ENCODE measurements at places on chromosomes 6 and 20.

GRCh38 chr6:44233567-44234100, 10.2 kb downstream of the SLC29A1 start:
- DNase-seq, result no peak

- no peak for DNase-seq
Measured at GRCh38 chr6:124694139-124694705, 268.0 kb upstream of the RNF217 start.

DNA sequence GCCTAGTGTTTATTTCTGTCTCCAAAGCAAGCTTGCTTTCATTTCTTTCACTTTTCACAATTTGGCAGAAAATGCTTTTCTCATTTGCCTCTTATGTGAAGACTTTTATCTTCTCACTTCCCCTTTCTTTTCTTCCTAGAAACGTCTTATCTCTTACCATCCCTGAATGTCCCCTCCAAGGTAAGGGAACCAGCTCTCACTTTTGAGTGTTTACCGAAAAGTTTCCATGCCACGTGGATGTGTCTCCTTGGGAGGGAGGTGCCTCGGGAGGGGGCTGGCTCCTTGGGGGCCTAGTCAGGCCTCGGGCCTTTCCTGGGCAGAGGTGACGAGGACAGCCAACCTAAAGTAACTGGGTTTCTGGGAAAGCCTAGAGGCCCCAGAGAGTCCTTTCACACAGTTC, 127.4 kb downstream of the CD24 start:
- peak; percentile 49 for DNase-seq

- peak; percentile 73 for DNase-seq
Measured at GRCh38 chr20:46552460-46553420, 2.3 kb upstream of the OCSTAMP start.

DNA sequence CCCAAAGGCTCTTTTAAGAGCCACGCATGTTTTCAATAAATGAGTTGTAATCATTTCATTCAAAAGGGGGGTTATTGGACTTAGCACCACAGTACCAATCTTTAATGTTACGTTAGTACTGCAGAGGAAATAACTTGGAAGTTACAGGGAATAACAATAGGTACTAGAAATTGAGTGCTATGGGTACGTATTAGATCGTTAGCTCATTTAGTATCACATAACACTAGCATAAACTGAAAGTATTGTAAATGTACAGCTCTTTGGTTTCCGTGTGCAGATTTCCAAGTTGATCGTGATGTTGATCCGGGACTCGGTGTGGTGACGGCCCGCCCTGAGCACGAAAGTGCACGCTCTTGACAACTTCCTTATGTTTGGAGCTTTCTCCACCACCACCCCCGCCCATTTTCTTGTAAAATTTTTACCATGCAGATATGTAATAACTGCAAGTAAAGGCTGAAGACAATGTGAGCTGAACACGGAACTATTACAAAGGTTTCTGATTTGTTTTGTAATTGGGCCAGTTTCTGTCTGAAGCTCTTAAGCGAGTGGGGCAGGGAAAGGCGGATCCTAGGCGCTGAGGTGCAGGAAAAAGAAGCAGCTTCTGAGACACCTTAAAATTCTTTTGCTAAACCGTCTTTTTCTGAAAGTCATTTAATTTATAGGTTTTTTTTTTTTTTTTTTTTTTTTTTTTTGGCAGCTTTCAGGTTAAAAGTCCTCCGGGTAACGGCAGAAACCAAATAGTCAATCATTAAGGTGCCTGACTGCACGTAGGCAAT, 71.5 kb downstream of the HFE start:
- DNase-seq, result peak; percentile 27
